Activated CD4-positive, alpha-beta T cell treated with anti-CD3 and anti-CD28 coated beads, Interleukin-2, amount 50 U/mL, for 24 hours (primary cell): ENCODE measurements at places on chromosomes 7 and 10.

DNA sequence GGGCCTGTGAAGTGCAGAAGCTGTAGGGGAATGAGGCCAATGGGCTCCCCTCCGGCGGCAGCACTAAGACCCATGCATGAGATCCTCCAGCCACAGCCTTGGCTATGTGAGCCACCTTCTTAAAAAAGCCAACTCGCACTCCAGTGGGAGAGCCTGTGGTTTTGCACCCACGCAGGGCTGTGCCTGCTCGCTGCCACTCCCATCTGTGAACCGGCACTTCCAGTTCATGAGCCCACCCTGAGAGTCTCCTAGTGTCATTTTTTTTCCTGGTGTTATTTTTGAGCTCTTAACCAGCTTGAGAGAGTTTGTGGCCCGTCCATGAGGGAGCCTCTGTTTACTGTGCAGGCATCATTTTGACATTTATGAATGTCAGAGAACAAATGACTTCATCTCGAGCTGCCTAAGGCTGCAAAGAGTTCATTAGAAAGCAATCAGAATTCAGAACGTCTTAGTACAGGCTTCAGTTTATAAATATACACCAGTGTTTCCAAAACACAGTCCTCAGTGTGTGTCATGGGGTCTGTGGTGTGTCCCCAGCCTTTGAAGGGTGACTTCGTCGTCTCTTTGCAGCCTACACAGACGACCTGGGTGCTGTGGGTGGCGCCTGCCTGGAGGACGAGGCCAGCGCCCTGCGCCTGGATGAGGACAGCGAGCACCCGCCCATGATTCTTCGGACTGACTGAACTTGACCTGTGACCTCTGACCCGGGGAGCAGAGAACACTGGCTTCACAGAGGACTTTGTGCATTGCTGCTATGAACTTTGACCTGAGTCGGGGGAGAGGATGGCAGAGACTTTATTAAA, 40.4 kb downstream of the WIPI2 start:
- no peak for DNase-seq

DNA sequence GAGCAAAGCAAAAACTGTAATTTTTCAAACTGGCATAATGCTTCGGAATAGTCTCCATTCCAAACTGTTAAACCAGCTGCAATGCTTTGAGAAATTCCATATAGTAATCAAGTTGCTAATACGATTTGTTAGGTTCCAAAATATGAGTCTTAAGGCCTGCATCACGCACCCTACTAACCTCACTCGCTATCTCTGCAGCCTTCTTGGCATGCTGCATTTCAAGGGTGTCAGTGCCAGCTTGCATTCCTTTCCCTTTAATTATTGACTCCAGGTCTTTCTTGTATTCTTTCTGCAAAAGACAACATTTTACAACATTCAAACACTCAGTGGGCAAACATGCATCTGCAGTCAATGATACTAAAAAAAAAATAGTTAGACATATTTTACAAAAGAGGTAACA, 61.8 kb downstream of the NEBL start:
- no peak for DNase-seq

DNA sequence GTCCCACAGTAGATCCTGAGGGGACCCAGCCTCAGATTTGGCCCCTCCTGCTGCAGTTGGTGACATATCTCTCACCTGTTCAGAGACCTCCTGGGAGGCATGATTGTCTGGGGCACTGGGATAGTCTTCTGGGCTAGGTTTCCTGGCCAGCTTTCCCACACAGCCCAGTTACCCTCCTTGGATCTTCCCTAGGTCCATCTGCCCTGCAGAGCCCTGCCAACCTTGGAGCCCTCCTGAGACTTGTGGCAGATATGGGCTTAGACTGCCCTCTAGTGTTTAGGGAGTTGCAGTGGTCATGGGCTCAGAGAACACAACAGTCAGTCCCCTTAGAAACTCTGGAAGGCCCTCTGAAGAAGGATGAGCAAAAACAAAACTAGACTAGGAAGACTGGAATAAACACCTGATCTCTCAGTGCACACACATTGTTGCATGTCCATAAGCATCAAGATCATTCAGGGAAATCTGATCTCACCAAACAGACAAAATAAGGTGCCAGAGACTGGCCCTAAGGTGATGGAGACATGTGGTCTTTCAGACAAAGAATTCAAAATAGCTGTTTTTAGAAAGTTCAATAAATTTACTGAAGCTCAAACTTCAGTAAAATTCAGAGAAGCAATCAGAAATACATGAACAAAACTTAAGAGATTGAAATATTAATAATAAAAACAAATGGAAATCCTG, 324.6 kb downstream of the ATRNL1 start:
- no peak for DNase-seq

- DNase-seq, result no peak
These were observed 180.6 kb downstream of the LRMDA start for GRCh38 chr10:75611993-75612372.

- no peak for DNase-seq
These were observed 41.3 kb downstream of the ST7 start for GRCh38 chr7:116994611-116995010.

DNA sequence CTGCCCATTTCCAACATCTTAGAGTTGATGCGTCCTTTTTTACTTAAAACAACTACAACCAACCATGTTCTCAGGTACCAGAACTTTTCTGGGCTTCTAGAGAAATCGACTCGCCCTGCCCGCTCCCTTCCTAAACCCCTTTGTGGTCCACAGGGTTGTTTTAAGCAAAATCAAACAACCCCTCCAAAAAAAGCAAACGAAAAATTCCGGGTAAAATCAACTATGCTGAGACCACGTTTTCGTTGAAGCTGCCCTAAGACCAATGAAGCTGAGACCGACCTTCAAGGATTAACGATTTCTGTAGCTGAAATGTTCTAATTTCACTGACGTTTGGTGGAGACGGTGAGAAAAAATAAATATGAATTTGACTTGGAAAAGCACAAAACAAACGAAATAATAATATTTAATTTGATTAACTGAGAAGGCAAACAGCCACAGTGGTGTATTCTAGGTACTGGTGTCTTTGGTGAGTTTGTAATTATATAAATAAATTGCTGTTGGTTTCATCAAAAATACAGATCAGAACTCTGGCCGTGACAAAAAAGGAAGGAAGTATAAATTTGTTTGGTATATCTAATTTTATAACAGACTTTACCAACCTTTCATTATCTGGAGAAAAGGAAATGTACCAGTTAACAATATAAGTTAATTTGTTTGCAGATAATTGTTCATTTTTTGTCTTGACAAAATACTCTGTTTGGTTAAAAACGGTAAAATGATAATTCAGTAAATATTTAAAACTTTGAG, 4.7 kb upstream of the IGF2BP3 start:
- DNase-seq, result no peak

DNA sequence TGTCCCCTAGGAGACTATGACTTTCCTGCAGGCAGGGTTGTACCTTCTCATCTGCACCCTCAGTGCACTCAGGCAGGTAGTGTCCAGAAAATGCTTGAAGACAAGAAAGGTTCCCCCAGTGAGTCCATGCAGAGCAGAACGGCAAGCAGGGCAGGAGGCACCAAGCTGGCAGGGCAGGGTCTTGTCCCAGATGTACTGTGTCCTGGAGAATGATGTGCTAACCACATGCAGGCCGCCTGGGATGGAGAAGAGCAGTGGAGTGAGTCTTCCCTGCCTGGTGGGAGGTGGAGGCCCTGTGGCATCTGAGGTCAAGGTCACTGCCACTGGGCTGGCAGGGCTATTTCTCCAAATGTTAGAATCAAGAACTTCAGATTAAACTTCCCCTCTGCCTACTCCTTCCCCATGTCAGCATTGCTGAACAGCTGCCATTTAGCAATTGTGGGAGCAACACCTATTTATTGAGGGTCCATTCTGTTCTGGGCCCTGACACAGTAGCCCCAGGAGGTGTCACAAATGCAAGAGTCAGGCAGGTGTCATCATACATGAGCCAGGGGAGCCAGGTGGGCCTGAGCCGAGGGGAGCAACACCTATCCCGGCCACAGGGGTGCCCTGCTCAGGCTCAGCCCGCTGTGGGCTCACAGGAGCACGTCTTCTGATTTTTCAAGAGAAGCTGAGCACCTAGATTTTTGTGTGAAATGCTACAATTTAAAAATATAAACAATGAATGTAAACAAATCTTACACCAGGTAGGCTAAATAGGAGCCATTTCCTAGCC, 34.1 kb downstream of the PTPRE start:
- no peak for DNase-seq

GRCh38 chr10:11589738-11590137, 21.7 kb downstream of the USP6NL start:
- DNase-seq, result no peak

DNA sequence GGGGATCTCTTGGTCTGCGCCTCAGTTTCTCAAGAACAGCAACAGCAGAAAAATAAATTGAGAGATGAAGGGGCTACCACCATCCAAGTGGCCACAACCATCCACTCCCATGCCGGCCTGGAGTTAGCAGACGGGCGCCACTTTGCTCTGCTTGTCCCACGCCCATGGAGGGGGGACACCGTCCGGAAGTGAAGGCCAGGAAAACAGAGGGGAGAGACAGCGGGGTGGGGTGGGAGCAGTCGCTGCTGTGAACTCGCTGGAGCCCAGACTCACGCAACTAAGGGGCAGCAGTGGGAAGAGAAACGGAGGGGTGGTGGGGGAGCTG, 135.4 kb downstream of the KIF20B start:
- no peak for DNase-seq

DNA sequence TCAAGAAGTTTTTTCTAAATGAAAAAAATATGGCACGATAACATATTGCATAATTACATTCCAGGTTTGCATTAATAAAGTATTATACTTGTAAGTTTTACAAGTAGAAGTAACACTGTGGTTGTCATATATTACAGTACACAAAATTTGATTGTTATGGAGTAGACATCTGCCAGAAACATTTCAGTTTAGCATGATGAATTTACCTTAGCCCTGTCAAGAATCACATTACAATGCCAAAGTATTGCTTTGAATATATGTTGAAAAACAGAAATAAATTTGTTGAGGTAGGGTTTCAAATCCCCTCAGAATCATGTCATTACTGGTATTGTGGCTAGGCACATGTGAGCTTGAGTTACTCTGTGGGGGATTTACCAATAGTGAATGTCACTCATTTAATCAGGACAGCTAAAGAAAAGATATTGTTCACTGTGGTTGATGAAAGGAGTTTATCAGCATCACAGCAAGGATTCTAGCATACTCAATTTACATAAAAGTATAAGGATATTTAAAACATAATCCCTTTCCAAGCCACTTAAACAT, 112.1 kb downstream of the MDFIC start:
- no peak for DNase-seq

GRCh38 chr7:70693686-70694433, 438.1 kb upstream of the GALNT17 start:
- DNase-seq, result no peak

GRCh38 chr10:42551582-42552187, 86.7 kb downstream of the ZNF33B start:
- no peak for DNase-seq

GRCh38 chr7:6306471-6306870, 34.0 kb upstream of the CYTH3 start:
- no peak for DNase-seq

DNA sequence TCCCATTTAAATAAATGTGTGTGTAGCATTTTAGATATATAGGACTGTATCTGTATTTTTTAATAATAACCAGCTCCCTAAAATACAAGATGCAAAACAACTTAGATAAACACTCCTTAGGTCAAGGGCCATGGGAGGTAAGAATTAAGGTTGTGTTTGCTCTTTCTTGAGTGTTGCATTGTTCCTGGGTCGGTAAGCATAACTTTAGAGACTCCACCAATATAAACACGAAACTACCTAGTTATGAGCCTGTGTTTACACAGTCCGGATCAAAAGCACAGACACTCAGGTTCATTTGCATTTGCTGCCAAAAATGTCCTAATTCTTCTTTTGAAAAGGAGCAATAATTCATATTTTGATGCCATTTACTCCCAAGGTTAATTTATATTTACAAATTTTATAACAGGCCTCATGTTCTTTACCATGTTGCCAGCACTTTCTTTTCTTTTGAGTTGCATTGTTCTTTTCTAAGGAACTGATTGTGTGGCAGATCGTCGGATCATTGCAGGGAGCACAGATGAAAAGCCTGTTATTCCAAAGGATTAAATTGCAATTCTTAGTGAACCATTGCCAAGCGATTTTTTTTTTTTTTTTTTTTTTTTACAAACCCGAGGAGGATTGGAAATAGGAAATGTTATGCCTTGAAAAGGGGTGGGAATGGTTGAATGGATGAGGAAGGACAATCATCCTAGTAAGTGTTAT, 45.8 kb upstream of the GLCCI1 start:
- DNase-seq, result no peak

- DNase-seq, result no peak
These were observed 16.0 kb downstream of the SEMA3C start for GRCh38 chr7:80902716-80903308.

DNA sequence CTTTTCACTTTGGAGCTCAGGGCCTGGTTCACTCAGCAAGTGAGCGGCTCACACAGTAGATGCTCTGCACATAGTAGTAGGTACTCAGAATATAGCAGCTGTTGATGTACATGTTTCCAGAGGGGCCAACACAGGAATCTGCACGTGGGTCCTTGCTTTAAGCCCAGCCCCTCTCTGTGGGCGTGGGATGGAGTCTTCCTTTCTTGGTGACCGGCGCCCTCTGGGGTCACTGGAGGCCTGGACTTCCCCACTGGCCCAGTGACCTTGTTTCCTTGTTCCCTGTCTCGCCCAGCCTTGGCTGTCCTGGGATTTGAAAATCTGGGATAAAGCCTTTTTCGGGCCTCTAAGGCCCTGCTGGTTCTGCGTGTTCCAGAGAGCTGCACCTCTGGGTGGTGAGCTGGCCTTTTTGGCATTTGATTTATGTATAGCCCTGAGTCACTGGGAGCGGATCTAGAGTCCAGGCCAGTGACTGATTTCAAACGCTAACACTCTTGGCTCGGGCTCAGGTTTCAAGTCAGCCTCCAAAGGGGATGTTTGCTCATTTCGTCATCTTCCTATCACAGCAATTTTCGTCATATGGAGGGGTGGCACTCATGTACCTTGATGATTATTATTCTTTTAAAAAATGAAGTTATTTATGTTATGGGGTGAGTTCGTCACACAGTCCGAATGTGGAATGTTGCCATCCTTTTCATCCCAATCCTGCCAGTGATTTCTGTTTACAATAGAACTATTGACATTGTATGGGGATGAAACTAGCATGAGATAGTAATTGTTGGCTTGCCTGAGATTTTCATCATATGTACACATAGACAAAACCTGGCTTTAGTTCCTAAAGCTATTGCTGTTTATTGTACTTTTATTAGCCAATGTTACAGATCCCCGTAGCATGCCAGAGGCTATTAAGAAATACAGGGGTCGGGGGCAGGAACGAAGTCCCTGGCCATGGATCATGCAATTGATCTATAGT, 65.5 kb downstream of the CUX1 start:
- no peak for DNase-seq

DNA sequence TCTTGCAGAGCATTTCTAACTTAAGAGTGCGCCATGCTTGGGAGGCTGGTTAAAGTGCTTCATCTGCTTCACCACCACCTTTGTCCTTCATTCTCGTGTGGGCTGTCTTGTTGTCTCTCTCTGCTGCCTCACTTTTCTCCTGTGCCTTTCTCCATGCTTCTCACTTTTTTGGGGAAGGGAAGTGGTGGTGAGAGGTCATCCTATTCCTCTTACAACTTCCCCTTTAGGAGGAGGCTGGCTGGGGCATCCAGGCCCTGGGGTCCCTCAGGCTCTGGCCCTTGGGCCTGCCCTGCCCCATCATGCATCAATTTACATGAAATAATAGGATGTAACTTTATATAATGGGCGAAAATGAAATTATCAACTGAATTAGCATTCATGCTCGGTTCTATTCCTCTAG, 39.9 kb upstream of the PIP4K2A start:
- DNase-seq, result no peak

GRCh38 chr10:132920101-132920925, 22.1 kb downstream of the CFAP46 start:
- no peak for DNase-seq

GRCh38 chr7:83873459-83873858, 224.5 kb upstream of the SEMA3E start:
- DNase-seq, result no peak
